ENCODE measurements at places on chromosomes 7 and 10.

DNA sequence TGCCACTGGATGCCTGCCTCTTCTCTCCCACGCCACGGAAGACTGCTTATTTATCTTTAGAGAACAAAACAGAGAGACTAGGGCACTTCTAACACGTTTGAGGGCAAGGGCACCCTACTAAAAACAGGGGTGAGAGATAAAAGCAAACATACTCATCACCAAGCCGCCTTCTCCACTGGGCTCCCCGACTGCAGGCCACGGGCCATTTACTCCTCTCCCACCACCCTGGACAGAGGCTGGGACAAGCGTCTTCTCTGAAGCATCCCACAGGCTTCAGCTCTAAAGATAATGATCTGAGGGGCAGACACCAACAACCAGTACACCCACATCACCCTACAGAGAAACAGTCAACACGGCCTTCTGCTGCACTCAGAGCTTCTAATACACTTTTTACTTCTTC is 78.7 kb downstream of the CYTH3 start:
- no peak for DNase-seq

DNA sequence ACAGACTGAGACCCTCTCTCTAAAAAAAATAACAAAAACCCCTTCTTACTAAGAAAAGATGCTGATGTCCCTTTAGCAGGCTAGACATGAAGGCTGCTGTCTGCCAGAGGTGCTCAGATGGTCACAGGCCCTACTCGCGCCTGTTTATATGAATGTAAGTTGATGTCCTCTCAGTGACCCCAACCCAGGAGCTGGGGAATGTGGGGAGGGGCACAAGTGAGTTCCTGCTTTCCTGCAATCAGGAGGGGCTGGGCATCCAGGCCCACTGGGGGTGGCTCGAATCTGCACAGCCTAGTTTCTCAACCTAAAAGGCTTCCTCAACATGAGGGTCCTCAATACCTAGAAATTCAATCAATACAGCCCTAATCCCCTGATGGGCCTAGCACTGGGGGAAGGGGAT is 12.1 kb upstream of the SLC29A3 start:
- DNase-seq = no peak

GRCh38 chr10:3265088-3265487 is 92.5 kb upstream of the PITRM1 start:
- no peak for DNase-seq

GRCh38 chr10:77630507-77630848 is 7.1 kb downstream of the KCNMA1 start:
- DNase-seq = no peak

DNA sequence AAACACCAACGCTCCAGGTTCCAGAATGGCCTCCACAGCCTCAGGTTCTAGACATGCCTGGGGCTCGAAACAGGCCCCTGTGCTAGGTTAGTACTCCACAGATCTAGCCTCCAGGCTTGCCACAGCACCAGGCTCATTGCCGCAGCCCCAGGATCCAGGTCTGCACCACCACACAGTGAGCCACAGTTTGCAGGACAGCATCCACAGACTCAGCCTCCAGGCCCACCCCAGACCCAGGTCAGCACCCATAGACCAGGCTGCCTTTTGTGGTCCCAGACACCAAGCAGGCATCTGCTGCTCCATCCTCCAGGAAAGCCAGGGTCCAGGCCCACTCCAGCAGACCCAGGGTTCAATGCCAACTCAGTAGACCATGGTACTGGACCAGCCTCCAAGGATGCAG is 132.3 kb upstream of the VSTM2A start:
- DNase-seq = no peak

DNA sequence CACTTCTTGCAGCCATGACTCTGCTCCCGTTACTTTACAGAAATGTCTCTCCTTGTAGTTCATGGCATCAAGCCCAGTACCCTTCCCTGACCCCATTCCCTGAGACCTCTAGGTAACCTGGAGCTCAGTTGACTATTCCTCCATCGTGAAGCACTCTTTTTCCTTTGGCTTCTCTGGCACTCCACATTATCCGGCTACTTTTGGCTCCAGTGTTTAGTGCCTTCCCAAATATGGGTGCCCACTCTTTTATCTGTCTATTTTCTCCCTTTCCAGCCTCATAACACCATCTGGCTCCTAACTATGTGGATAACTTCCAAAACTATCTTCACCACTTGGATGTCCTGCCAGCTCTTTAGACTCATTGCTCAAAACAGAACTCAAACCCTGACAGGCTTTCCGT is 744.7 kb upstream of the GALNT17 start:
- no peak for DNase-seq

DNA sequence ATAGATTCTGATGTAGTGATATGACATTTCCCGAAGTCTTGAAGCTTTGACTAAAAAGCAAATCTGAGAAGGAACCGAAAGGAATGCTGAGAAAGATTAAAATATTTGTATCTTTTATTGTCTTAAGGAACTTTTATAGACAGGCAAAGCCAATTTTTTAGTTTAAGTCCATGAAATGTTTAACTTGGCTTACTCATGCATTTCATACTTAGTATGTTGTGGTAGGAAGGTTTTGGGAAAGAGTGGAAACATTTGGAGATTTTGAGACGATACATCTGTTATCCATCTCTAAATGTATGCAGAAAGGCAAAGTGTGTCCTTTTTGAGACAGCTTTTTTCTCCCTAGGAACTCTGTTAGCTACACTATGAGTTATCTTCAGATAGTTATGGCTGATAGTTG is 10.1 kb downstream of the TBC1D12 start:
- DNase-seq = no peak

GRCh38 chr10:27454837-27455236 is 49.3 kb upstream of the RAB18 start:
- no peak for DNase-seq

DNA sequence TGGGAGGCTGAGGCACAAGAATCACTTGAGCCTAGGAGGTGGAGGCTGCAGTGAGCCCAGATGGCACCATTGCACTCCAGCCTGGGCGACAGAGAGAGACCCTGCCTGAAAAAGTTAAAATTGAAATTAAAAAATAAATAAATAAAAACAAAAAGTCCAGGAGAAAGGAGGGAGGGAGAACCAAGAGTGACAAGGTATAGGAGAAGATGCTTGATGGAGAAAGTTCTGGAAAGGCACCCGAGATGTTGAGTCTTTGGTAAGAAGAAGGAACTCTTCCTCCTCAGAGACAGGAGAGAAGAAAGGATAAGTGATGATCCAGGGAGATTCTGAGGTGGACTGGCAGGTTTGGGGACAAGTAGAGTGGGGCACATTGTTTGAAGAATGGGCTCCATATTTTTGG is 17.4 kb upstream of the LBX1 start:
- no peak for DNase-seq

GRCh38 chr10:120744040-120744439 is 107.1 kb upstream of the WDR11 start:
- no peak for DNase-seq

DNA sequence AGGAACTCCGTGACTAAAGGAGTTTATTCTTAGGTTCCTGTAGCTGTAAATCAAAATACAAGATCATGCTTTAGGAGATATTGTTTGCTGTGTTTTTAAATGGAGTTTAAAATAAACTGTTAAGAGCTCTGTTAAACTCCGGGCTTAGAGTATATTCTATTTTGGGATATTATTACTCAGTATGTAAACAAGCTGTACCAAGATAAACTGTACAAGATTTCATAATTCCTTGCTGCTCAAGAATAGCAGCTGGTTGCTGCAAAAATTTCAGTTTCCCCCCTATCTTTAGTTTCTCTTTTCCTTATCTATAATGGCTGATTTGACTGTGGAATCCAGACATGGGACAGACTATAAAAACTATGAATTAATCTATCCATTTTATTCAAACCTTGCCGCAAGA is 215.7 kb downstream of the HTR7 start:
- no peak for DNase-seq

- DNase-seq = no peak
Measured at GRCh38 chr7:102193806-102194205, 92.9 kb upstream of the SH2B2 start.
